ENCODE measurements at places on chromosomes 1 and 21.

GRCh38 chr1:233278631-233279030, 16.9 kb downstream of the PCNX2 start:
- no peak for DNase-seq

GRCh38 chr1:18632783-18633421, 2.3 kb downstream of the PAX7 start:
- DNase-seq, result no peak

- no peak for DNase-seq
Measured at GRCh38 chr1:228013935-228014930, 7.4 kb downstream of the WNT3A start.

- DNase-seq, result no peak
Measured at GRCh38 chr1:84492726-84493125, 13.5 kb upstream of the SPATA1 start.

DNA sequence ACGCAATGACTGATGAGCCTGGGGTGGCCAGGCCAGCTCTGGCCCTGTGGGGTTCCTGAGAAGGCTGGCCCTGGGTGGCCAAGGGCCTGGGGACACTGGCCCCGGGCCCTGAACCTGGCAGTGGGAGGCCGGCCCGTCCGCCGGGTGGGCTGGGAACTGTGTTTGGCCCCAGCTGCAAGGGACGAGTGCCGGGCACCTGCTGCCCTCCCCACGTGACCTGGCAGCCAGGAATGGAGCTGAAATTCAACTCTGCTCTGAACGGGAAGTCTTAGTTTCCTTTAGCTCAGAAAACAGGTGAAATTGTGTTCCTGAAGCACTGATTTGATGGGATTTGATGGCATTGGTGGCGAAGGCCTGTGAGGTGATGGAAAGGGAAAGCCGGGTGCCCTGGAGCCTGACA, 8.2 kb upstream of the TTLL10 start:
- no peak for DNase-seq

- DNase-seq, result no peak
Measured at GRCh38 chr1:84344286-84344685, 42.8 kb downstream of the SAMD13 start.

DNA sequence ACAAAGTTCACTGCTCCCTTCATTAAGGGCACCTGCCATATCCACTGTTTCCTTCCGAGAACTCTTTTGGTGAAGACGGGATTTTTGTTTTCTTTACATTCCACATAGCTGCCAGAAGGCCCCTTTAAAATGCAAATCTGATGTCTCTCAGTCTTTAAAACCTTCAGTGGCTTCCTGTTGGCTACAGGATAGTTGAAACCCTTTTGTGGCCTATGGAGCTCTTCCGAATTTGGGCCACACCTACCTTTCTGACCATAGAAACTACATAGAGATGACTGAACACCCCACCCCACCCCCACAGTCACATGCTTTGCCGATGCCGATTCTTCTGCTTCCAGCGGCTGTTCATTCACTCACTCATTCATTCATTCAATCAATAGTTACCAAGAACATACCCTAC, 502.6 kb downstream of the KIF26B start:
- no peak for DNase-seq

DNA sequence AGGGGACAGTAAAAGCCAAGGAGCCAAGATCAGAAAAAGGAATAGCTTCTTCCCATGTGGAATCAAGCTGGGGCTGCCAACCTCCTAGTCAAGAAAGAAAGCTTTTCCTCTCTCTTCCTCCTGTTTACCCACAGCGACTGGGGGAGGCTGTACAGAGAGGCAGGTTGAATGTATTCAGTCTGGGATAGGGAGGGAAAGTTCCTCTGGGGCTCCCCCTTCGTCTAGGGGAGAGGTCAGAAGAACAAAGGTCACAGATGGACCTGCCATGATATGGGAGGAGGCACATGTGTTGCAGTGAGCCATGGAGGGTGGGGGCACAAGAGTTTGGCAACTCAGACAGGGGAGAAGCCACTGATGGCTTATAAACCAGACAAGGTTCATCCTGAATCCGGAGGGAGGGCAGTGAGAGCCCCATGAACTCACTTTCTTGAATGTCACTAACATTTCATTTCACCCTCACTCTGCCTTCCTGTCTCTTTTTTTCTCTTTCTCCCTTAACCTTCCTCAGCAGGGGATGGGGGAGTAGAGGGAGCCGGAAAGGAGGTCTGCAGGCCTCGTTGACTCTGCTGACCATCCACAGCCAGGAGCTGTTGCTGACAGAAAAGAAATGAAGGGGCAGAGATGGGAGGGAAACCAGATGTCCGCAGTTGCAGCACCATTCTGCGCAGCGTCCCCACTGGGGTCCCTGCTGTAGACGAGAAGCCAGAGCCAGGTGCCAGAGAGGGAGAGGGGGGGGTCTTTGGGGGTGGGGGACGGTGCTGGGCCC, 61.1 kb downstream of the PLXNA2 start:
- DNase-seq, result no peak

DNA sequence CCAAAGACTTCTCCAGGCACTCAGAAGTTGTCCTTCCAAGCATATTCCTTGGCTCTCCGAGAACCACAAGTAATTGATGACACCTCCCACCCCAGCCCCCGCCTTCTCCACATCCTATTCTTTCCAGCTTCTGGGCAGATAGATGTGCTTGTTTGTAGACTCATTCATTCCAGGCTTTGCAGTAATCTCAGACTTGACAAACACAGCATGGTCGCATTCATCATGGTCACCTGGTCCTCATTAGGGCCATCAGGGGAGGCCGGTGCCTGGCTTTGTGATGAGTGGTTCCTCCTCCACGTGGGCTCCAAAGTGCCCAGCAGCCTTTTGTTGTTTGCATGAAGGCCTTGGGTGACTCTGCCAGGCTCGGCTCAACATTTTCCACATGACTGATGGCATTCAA, 28.5 kb upstream of the KCNE2 start:
- no peak for DNase-seq

- DNase-seq, result no peak
Measured at GRCh38 chr1:55926906-55927471, 652.4 kb downstream of the PLPP3 start.

DNA sequence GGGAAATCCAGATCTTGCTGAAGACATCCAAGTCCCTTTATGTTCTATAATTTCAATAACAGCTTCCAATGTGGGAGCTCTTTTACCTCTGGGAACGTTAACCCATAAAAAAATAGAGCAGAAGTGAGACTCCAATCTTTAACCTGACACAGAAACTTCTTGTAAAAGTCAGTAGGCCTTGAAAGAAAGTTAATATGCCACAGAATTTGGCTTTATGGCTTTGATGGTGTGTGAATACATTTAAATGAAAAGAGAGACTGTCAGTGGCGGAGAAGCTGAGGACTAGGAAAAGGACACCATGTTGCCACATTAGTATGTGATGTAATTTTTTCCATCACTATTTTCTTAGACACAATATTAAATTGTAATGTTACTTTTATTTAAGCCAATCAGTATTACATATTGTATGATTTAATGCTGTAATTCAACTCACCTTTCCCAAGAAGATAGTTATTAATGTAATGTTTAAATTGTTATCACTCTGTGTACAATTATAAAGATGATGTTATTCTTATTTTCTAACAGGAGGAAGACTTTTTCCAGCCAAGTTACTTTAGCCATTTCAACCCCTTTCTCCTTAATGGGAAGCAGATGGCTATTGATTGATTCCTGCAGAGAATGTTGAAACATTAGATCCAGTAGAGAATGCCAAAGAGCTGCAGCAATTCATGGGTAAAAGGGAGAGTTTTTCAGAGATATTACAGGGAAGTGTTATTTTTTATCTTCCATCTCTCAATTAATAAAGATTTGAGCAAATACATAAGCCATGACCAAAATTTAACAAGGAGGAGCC, 17.5 kb upstream of the CLDN8 start:
- no peak for DNase-seq
